ENCODE measurements at places on chromosomes 2 and 18. TPM values are rescaled to one million over a fixed set of nuclear protein-coding genes. Genes with fewer than 3 reads are reported as not detected.
A peak's percentile ranks its signal among the peaks of the same experiment; 100 is the strongest.

- DNase-seq = no peak
Observed at GRCh38 chr2:178250429-178250828, 56.1 kb downstream of the OSBPL6 start.

DNA sequence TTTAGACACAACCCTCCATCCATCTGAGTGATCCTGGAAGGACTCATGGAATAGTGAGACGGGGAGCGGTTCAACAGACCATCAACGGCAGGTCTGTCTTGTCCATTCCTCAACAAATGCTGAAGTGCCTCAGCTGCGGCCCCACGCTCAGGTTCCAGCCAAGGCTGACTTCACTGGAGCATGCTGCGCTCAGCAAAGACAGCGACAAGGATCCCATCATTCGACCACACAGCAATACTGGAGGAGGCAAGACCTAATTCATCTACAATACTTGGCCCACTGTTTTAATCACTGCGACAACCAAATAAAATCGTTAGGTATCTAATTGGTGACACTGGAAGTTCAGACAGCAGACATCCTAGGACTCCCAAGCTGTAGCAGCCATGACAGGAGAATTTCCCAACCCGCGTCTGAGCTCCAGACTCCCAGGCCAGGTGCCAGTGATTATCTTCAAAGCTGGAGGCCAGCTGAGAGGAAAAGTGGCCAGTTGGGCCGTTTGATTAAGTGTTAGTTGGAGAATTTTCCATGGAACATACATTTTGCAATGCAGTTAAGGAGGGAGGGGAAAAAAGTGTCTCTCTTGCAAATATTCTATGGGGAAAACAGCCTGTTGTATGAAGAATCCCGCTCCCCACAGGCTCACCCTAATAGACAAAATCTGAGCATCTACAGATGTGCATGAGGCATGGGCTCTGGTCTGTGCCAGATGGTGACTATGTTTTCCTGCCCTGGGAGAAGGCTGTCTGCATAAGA is 92.5 kb upstream of the SLC35G4 start:
- DNase-seq = no peak

- peak; percentile 14 for DNase-seq
Observed at GRCh38 chr2:145563741-145564615, 1044.1 kb upstream of the ZEB2 start.

DNA sequence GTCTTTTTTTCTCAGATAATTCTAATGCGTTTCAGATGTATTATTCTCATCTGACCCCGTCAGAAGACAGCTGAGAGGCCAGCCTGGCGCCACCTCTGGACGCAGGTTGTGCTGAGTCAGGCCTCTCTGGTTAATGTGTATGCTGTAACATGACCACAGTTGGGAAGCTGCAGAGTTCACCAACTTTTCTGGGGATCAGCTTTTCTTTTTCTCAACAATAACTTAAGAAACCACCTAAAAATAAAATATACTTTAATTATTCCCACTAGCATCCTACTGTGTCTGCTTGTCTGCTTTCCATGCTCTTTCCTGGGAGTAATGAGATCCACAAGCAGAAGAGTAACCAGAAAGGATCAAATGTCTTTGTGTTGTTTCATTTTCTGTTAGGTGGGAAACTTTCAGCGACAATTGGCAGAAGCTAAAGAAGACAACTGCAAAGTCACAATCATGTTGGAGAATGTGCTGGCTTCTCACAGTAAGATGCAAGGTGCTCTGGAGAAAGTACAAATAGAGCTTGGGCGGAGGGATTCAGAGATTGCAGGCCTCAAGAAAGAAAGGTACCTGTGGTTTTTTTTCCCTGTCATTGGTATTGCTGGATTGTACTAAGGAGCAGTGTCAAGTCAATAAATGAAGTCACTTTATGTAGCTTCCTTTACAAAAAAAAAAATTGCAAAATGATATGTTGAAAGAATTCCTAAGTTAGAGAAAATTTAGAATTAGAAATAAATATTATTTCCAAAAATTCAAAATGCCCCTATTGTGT is 79.8 kb downstream of the CCDC150 start:
- DNase-seq = peak; percentile 68

GRCh38 chr2:237191714-237192081 is 106.0 kb downstream of the COPS8 start:
- DNase-seq = no peak

- no peak for DNase-seq
Observed at GRCh38 chr2:130366720-130367119, 10.9 kb downstream of the PTPN18 start.

DNA sequence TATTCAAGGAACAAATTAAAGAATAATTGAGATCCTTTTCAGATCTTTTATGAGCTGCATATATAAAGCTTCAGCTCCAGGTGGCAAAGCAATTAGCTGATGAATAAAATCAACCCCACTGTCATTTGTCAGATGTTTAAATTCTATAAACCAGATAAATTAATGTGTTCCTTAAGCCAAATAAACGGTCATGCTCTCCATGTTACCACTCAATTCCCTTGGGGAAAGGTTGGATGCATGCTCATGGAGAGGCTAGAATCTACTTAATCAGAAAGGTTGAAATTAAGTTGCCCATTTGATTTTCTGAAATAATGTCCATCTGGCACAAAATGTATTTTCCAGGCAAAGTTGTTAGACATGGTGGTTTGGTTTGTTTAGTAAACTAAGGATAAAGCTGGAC is 282.5 kb upstream of the SPRED2 start:
- no peak for DNase-seq

DNA sequence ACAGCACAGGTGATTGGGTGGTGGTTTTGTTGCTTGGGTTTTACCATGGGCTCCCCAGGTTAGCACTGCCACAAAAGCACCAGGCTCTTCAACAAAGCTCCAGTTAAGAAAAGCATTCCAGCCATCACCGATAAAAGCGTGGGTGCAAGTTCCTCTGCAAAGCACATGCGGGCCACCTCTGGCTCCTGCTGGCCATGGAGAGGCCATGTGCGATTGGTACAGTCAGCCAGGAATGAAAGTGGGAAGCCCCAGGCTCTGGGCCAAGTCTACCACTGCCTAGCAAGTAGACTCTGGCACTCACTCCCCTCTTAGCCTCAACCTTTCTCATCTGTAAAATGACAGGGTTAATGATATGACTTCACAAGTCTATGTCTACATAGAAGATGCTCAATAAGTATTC is 36.0 kb downstream of the BCL11A start:
- no peak for DNase-seq

DNA sequence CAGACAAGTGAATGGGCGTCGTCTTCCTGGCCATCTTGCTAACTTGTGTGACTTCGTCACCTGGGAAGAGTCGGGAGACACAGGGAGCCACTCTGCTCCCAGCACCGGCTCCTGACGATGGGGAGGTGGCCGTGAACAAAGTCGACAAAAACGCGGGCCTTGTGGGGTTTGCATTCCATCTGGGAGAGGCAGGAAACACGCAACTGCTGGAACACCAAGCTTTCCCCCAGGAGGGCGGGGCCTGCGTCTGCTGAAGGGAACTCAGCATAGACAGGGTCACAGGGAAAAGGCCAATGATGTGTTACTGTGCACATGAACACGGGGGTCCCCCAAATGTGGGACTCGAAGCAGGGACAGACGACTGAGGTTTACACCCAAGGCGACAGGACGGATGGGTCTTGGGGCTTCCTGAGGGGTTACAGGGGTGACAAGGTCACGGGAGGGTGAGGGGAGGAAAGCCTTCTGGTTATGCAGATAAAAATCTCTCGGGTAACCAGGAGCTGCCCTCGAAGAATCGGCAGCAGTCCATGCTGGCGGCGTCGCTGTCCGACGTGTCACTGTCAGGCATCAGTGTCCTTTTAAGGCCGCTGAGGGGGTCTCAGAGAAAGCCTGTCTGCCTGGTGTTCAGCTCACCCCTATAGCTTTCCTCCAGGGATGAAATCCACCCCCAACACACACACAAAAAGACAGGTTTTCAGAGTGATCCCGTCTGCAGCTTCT is 28.2 kb upstream of the PRLH start:
- DNase-seq = no peak

DNA sequence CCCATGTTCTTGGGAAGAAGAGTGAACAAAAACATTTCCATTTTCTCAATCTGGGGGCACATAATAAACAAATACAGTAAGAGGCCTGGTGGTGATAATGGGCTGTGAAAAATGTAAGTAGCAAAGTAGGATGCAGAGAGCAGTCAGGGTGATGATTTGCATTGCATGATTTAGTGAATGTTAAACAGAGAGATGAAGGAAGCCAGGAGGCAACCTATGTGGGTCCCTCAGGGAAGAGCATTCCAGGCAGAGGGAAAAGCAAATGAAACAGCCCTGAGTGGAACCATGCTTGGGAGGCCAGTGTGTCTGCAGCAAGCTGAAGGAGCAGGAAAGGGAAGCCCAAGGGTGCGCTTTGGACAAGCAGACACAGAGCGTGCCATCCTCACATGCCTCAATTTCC is 5.4 kb downstream of the VIT start:
- DNase-seq = no peak

DNA sequence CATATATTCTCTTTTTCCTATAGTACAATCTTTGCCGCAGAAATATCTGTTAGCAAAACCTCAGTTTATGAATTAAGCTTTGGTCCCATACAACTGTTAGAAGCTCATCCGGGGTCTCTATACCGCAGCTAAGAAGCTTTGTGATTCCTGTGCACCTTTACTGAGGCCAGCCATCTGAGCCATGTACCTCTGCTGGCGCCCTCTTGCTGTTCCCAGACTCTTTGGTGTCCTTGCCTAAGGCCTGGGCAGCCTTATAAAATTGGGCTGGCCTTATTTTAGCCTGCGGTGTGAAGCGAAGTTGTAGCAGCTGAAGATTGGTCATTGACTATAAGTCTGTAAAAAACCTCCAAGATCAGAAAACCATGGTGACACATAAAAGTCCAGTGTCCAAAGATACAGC is 1135.1 kb upstream of the CHAC2 start:
- no peak for DNase-seq

GRCh38 chr18:32769586-32770053 is 3.2 kb downstream of the KLHL14 start:
- no peak for DNase-seq

- no peak for DNase-seq
Observed at GRCh38 chr2:133794114-133794513, 225.9 kb upstream of the NCKAP5 start.

- peak; percentile 21 for DNase-seq
Observed at GRCh38 chr2:166628478-166629136, 134.6 kb upstream of the SCN7A start.

DNA sequence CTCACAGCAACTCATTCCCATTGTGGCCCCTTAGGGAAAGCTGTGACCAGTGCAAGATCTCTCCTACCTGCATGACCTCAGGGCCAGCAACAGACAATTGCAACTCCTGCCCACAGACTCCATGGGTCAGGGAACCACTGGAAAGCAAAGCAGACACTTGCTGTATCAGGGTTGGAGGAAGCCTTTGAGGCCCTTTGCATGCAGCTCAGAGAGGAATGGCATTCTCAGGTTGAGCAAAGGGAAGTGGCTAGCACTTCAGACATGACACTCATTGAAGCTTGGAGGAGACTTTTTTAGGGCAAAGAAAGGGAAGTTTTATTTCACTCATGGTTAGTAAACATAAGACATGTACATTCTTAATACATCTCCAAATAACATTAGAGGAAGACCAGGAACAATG is 22.1 kb downstream of the IL1F10 start:
- DNase-seq = no peak

DNA sequence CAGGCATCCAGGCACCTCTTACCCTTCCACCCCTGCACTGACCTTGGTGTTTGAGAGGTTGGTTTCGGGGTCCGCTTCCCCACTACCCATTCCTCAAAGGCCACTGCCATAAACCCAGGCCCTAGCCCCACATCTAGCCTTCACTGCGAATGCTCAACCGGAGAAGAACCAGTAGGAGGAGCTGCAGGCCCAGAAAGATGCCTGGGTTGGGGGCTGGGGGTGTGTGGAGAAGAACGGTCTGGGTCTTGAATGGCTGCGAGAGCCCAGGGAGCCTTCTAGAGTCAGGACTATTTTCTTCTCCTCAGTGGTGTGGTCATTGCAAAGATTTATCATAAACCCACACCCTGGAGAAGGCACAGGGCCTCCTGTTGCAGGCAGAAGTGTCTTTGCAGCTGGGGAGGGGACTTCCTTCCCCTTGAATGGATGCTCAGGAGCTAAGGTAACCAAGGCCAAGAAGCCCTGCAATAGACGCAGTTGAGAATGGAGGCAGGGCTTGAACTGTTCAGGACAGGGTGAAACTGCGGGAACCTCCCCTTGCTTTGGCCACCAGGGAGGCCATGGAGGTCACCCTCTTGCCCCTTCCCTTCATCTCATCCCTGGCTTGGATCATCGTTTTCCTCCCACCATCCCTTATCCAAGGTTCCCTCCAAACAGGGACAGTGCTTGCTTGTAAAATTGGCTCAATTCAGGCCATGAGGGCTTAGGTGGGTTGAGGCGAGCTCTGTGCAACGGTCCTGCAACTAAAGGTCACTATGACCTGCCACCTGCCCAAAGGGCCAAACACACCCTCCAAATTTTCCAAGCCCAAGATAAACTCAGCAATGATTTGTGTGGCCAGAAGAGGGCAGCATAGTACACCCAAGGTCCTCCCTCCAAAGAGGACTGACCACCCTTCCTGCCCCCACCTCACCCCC is 20.9 kb downstream of the THNSL2 start:
- peak; percentile 16 for DNase-seq

- DNase-seq = peak; percentile 51
Observed at GRCh38 chr2:186503827-186504606, 18.0 kb downstream of the ZC3H15 start.

DNA sequence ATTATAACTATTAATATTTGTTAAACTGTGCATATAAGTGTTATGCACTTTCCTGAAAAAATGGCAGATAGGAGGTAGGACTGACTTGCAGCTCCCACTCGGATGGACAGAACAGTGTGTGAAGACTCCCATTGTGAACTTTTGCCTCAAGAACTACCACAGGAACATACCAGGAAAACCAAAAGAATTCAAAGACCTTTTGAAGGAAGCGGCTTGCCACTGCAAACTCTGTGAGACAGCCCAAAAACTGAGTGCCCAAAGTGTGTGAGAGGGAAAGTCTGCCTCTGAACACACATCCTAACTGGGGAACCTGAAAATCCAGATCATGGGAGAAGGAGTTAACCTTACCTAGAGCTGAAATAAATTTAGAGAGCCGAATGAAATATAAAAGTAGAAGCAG is 171.0 kb downstream of the ZBTB7C start:
- DNase-seq = peak; percentile 60

L3MBTL4 gene
- total RNA-seq = under 0.01 TPM

GRHL1 gene
- total RNA-seq = 0.36 TPM

PJVK gene
- not detected for total RNA-seq

KHK gene
- total RNA-seq = 5.8 TPM

RESP18 gene
- total RNA-seq = not detected

FOXD4L1 gene
- 0.10 TPM for total RNA-seq

Data from RPMI7951 (cell line).